ENCODE measurements at places on chromosomes 6 and 20. TPM values are rescaled to one million over a fixed set of nuclear protein-coding genes. Genes with fewer than 3 reads are reported as not detected.

PTPRT gene
- not detected for total RNA-seq

TSPO2 gene
- total RNA-seq, result not detected

ISM1 gene
- total RNA-seq, result 0.26 TPM

LY6G5C gene
- 1.4 TPM for total RNA-seq

TXLNB gene
- under 0.01 TPM for total RNA-seq

OR5V1 gene
- total RNA-seq, result not detected

TRIM38 gene
- 7.5 TPM for total RNA-seq

PSORS1C2 gene
- total RNA-seq, result not detected

ZC2HC1B gene
- total RNA-seq, result not detected

Measured in epithelial cell of alveolus of lung (primary cell).